ENCODE measurements at places on chromosomes 13 and 19.
A peak's percentile ranks its signal among the peaks of the same experiment; 100 is the strongest.

DNA sequence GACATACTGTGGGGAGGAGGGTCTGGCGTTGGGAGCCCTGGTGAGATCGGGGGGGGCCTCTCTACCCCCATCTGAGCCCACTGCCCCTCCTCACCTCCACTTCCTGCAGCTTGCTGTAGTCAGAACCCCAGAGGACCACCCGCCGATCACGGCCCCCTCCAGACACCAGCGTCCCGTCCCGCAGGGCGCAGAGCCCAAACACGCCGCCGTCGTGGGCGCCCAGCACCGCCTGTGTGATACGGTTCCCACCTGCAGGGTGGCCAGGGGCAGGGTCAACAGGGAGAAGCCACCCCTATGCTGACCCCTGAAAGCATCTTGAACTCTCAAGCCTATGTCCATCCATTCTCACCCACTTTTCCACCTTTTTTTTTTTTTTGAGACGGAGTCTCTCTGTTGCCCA lies 17.8 kb downstream of the EML2 start:
- DNase-seq: no peak

- no peak for DNase-seq
Observed at GRCh38 chr19:10105509-10106099, 558 bp upstream of the PPAN start.

- no peak for DNase-seq
Observed at GRCh38 chr13:34748073-34748472, 194.0 kb upstream of the NBEA start.

- DNase-seq: no peak
Observed at GRCh38 chr19:36847968-36848367, 2.7 kb upstream of the ZNF345 start.

- DNase-seq: peak; percentile 55
Observed at GRCh38 chr19:37855098-37855497, 51.3 kb downstream of the WDR87 start.

GRCh38 chr13:46004491-46004890 lies 48.1 kb downstream of the ZC3H13 start:
- no peak for DNase-seq

DNA sequence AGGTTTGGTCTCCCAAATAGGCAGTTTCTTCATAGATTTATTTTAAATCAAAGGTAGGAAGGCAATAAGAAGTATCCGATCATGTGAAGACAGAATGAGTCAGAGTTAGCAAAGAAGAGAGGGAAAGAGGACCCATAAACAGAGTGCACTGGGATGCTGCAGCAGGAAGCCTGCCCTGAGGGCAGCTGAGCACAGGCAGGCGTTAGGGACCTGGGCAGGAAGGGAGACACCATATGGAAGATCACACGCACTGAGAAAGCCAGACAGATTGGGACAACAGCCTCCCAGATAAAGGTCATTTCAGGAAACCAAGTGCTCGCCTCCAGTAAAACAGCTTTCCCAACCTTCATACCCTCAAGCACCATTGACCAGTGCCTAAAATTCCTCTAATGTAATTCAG lies 598.0 kb downstream of the EFNB2 start:
- DNase-seq: peak; percentile 84

DNA sequence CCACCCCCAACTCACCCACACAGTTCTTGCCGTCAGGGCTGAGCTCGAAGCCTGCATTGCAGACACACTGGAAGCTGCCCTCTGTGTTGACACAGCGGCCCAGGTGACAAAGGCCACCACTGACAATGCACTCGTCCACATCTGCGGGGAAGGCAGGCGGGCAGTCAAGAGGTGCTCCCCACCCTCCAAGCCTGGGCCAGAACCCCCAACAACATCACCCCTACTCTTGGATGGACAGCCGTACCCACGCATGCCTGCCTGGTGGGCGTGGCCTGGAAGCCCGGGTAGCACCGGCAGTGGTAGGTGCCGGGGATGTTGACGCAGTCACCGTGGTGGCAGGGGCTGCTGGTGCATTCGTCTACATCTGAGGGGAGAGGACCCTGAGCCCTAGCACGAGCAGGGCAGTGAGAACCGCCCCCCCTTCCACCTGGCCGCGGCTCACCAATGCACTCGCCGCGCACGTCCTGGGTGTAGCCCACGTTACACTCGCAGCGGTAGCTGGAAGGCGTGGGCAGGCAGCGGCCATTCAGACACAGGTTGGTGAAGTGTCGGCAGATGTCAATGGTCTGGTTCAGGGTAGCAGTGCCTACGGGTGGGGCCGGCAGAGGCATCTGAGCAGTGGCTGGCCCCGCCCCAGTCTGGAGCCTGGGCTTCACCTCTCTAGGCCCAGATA lies 13.3 kb downstream of the FBN3 start:
- no peak for DNase-seq

GRCh38 chr13:57925751-57926150 lies 294.2 kb downstream of the PCDH17 start:
- DNase-seq: no peak

GRCh38 chr13:35548790-35549189 lies 72.3 kb upstream of the MAB21L1 start:
- no peak for DNase-seq

- DNase-seq: no peak
Observed at GRCh38 chr13:107102676-107103075, 534.7 kb upstream of the ARGLU1 start.

GRCh38 chr13:27336014-27336673 lies 65.5 kb downstream of the RASL11A start:
- DNase-seq: no peak

GRCh38 chr13:99866781-99867180 lies 104.8 kb downstream of the ZIC5 start:
- DNase-seq: no peak

DNA sequence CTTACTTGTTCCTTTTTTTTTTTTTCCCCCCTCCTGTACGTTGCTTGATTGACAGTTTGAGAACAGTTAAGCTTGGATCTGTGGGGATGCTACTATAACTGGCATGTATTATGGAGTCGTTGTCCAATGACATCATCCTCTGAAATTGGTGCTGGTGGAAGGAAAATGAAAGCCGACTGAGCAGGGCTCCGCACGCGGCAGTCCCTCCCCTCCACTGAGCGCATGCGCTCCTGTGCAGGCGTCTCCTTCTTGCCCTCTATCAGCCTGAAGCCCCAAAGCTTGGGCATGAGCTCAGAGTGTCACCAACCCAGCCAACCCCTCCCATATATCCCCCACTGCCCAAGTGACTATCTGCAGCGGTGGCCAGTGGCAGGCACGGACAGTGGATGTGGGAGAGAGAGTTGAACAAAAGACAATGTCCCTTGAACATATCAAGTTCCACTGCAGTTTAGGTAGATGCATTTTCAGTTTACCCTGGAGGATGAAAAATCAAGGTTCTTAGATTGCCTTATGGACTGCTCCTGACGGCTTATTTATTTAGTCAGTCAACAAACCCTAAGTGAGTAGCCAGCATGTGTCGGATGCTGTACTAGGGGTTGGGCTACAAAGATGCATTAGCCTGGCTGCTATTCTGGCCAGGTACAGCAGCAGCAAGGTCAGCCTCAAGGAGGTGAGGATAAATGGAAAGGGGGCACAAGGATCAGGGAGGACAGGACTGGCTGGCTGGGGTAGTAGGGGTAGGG lies 20.8 kb downstream of the MBNL2 start:
- DNase-seq: peak; percentile 71

DNA sequence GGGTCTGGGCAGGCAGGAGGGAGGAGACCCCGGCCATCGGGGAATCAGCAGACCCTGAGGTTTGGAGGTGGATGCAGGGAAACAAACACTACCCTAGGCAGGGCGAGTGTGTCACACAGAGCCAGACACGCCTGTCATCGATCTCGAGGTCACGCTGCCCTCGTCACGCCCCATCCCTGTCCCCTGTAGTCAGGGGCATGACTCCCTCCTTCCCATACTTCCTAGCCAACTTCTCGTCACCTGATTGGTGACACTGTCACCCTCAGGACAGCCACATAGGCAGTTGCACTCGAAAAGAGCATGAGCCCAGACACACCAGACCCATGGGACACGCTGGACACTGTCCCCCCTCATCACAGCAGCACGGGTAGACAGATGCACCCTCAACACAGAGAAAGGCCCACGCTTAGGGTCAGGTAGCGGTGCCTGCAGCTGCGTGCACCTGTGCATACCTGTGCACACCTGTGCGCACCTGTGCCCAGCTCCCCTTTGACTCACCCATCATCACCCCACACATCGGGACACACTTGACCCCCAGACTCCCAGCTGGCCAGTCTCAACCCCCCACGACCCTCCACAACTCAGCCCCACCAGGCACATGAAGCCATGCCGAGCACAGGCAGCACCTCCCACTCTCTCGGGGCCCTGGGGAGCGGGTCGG lies 11.9 kb downstream of the CILP2 start:
- no peak for DNase-seq

DNA sequence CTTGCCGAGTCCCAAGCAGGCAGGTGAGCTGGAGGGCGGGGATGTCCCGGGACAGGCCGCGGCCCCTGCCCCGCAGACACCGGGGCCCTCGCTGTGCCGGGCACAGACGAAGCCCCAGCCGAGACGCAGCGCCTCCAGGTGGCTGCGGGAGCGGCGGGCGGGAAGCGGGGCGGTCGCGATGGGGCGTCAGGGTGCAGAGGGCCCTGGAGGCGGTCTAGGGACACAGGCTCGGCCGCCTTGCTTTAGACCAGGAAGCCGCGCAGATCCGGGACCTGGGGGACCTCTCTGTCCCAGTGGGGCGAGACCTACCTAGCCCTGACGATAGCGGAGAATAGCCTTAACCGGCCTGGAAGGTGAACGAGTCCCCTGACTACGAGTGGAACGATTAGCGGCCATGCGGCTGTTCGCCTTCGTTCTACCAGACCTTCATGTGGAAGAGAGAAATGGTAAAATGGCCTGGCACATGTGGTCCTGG lies 4.2 kb upstream of the ZNF564 start:
- DNase-seq: no peak

Data from trophoblast cell (in vitro differentiated cells and primary cell).